ENCODE measurements at places on chromosomes 12 and 14.

DNA sequence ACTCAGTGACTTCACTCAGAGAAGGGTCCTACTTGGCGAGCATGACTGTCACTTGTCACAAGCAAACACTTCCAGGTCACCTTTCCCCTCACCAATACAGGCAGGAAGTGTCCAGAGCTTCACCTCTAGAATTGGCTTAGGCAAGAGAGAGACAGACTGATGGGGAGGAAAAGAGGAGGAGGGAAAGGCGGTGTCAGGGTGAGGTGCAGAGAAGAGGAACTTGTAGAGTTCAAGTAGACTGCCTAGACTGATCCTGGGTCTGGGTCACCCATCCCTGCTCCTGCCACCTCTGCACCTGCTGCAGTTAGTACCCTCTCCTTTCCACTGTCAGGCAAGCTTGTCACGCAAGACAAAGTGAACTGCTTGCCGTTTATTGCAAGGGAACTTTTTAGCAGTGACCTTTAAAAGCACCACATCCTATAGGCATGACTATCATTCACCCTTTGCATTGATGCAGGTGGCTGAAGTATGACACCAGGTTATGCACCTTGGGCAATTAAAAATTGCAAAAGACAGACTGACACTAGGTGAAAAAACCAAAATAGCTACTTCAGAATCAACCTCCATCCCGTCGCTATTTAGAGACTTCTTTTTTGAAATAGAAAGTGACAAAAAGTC, 292.4 kb downstream of the SYT1 start:
- DNase-seq: no peak

GRCh38 chr12:52942901-52943181, 6.1 kb upstream of the KRT18 start:
- no peak for DNase-seq

- DNase-seq: no peak
These were observed 72.2 kb downstream of the DDX51 start for GRCh38 chr12:132071830-132072384.

DNA sequence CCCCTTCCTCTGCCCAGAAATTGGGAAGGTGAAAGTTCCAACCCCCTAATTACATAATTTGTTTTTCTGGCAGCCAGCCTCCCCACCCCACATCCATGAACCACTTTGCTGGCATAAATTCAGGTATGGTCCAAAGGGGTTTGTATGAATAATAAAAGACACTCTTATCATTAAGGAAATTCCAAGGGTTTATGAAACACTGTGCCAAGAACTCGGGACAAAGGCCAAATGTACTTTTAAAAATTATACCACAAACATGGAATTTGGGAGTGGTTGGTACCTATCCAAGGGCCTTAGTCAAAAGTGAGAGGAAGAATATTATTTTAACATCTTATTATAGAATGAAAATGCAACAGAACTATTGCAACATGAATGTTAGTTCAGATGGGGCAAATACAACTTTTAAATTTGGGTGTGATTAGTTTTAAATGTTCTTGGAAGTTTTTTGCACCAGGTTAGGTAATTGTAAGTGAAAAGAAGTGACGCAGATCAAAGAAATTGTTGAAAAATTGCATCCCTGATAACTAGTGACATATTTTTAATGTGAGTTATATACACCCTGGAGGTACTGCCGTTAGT, 217.8 kb downstream of the TMEM117 start:
- no peak for DNase-seq

GRCh38 chr12:75977952-75978671, 53.5 kb downstream of the PHLDA1 start:
- DNase-seq: peak; percentile 66

DNA sequence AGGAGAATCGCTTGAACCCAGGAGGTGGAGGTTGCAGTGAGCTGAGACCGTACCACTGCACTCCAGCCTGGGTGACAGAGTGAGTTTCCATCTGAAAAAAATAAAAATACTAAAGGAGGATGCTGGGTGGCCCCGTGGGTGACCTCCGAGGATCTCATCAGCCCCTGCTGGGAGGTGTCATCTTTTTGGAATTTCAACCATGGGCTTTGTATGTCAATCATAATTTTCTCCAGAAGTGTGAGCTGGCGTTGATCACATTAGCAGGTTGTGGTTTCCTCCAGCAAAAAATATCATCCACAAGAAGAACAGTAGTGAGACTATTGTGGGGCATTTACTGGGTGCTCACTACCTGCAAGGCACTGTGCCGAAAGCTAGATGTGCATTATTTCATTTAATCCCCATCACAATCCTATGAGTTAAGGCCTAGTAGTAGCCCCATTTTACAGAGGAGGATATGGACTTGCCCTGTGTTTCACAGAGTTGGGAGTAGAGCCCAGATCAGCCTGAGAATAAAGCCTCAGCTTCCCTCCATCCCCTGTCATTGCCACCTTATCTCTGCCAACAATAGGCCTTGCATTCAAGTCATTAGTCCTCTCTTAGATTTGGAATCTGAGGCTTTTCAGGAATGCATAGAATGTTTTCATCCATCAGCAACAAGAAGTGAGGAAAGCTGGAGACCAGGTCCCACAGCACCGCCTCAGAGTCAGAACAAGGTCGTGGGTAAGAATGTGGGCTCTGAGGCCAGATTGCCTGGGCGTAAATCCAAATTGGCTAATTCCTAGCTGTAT, 39.8 kb downstream of the SVOP start:
- DNase-seq: no peak

DNA sequence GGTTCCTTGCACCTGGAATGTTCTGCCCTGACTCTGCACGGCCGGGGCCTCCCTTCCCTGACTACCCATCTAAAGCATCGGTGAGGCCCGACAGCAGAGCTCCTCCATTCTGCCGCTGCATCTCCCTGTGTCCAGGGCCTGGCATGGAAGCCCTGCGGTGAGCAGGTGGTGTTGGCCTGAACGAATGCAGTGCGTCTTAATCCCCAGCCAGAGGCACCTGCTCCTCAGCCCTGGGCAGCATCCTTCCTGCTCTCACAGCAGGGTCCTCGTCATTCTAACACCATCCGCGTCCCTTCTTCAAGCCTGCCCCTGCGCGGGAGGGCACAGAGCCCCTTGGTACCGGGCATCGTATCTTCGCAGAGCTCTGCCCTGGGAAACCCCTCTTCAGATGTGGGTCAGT, 15.4 kb downstream of the BEGAIN start:
- DNase-seq: no peak

DNA sequence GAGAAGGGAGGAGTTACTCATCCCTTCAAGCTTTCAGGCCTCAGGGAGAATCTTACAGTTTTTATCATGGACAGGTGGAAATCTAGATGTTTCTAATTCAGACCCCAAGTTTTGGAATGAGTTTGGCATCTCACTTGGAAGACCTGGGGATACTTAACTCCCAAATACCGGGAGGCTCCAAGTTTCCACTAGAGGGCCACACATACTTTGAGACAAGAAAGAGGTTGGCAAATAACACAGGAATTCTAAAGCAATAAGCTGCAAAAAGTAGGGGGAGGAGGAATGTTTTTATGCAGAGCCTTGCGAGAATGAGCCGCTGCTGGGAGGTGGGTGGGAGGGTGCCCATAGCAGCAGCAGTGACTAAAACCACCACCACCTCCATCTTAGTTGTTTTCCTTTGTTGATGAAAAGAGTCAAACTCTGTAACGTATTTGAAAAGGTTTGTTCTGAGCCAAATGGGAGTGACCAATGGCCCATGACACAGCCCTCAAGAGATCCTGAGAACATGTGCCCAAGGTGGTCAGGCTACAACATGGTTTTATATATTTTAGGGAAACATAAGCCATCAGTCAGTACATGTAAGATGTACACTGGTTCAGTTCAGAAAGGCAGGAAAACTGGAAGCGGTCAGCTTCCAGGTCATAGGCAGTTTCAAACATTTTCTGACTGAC, 34.2 kb upstream of the RNASE1 start:
- DNase-seq: no peak

GRCh38 chr12:52448228-52448627, 3.7 kb downstream of the KRT6B start:
- DNase-seq: no peak

- DNase-seq: no peak
These were observed 809 bp upstream of the MSI1 start for GRCh38 chr12:120369603-120370342.

DNA sequence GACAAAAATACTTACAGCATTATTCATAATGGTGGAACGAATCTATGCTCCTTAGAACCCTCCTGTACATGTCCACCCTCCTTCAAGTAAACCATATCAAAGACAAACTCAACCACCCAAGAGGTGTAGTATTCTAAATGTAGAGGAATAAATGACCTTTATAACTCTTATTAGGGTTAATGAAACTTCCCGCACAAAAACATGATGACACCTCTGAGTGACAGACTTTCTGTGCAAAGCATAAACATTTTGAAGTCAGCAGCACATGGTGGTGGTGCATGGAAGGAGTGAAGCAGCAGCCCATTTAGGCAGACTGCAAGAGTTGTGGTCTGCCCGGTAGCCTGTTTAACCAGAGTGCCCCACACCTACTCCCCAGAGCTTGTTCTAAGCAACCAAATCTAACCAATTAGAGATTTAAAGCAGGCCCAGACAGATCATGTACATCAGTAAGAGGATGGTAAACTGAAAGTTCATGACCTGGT, 615 bp upstream of the ASB8 start:
- DNase-seq: no peak

DNA sequence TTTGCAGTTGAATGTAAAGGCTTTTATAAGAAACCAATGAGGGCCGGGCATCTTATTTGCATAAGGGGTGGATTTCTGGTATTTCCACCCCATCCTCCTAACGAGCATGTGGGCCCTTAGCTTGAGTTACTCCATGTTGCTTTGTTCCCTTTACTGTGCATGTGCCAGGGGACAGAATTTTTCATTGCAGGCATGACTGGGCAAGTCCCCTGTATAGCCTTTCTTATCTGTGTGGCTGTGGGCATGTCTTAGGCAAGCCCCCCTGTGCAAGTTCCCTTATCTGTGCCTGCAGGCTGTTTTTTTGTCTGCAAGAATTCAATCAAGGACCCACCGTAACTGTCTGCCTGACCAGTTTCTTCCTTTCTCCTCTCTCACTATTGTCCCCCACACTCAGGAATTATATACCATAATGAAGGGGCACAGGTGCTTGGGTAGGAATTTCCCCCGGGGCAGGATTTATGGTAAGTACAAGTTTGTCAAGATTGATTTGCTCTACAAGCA, 152.2 kb upstream of the CNOT2 start:
- DNase-seq: no peak

GRCh38 chr12:89875809-89876208, 167.2 kb upstream of the ATP2B1 start:
- no peak for DNase-seq

DNA sequence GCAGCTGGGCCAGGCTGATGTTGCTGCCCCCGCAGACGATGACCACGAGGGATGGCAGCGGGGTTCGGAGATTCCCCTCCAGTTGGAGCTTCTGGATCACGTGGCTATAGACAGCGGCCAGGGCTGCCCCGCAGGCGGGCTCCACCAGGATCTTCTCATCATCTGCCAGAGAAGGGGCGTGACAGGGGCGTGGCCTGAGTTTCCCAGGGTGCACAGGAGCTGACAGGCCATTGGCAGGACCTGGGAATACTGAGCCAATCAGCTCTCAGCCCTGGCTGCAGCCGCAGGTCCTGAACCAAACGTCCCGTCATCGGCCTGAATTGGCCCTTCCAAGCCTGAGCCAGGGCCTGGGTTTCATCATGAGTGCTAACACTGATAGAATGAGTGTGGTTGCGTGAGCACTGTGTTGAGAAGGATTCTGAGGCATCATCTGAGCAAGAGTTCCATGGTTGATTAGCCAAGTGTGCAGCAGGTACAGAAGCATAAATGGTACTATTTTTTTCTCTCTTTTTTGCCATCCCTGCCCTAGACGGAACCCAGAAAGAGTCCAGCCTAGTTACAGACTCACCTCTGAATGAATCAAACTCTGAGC, 10.6 kb downstream of the SDS start:
- DNase-seq: no peak

DNA sequence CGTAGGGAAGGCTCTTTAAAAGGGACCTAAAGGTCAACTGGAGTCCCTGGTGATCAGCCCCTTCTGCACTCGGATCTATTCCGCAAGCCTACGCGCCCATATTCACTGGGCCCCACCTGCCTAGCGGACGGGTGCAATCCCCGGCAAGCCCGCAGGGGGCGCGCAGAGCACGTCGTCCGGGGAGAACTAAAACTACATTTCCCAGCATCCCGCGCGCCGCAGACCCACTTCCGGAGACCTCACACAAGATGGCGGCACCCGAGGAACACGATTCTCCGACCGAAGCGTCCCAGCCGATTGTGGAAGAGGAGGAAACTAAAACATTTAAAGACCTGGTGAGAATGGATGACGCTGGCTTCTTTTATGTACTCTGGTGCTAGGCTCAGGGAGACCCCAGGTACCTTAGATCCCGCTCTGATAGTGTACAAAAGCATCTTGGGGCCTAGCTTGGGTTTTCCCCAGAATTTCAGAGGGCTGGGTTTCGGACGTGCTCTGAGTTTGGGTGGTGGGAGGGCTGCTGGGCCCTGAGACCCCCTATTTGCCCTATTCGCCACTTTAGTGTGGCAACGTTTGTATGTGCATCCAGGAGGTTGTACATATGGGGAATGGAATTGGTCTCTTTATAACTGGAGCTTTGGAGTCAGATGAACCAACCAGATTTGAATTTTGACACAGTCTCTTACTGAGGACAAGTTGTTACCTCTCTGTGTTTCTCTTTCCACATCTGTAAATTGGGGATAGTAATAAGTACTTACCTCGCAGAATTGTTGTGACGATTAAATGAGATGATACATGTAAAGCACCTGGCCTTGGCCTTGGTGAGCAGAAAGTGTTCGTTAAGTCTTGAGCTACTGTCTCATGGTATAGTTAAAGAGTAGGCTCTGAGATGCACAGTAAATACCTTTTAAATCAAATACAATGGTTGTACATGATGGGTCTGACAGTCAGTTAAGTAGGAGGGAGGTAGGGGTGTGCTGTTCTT, at the start of gene DDX47:
DDX47 (plus strand) TSS at position 227 of the 982 bp plus-strand sequence; CDS start at position 249, 22 bp downstream.
- DNase-seq: peak; percentile 97

All from stimulated activated CD8-positive, alpha-beta memory T cell treated with anti-CD3 and anti-CD28 coated beads, Interleukin-12 subunit alpha, Interleukin-12 subunit beta, amount 100 ng/mL, for 1 hour (primary cell).